NCI-H2171 treated with DMSO at 0.1 percent for 48 hours (cell line): ENCODE measurements at places on chromosomes 7 and 10.

DNA sequence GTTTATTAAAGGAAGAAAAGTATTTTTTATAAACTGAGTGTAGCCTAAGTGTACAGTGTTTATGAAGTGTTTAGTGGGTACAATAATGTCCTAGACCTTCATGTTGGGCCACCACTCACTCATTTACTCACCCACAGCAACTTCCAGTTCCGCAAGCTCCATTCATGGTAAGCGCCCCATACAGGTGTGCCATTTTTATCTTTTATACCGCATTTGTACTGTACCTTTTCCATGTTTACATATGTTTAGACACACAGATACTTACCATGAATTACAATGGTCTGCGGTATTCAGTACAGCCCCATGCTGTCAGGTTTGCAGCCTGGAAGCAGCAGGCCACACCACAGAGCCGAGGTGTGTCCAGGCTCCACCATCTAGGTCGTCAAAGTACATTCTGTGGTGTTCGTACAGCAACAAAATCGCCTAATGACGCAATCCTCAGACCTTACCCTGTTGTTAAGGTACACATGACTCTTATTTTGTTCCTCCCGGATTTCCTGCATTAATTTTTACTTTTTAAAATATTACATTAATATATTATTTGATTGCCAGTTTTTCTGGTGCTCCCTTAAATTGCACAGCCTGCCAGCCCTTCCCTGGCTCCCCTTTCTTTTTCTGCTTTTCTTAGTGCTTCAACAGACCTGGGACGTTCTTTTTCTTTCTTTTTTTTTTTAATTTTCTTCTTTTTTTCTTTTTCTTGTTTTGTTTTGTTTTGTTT lies 881 bp upstream of the SSBP1 start:
- no peak for DNase-seq

- peak; percentile 24 for DNase-seq
Measured at GRCh38 chr10:90484518-90484917, 373.3 kb downstream of the HTR7 start.

DNA sequence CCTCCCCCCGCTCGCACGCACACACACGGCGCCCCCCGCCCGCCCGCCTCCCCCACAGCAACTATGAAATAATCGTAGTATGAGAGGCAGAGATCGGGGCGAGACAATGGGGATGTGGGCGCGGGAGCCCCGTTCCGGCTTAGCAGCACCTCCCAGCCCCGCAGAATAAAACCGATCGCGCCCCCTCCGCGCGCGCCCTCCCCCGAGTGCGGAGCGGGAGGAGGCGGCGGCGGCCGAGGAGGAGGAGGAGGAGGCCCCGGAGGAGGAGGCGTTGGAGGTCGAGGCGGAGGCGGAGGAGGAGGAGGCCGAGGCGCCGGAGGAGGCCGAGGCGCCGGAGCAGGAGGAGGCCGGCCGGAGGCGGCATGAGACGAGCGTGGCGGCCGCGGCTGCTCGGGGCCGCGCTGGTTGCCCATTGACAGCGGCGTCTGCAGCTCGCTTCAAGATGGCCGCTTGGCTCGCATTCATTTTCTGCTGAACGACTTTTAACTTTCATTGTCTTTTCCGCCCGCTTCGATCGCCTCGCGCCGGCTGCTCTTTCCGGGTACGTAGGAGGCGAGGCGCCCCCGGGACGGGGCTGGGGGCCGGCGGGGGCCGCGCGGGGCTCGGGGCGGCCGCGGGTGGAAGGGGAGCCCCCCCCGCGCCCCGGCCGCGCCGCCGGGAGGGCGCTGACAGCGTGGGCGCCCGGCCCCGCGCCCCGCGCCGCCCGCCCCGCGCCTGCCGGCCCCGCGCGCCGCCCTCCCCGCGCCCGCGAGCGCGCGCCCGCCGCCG lies 441 bp downstream of the BMI1 start:
- peak; percentile 37 for DNase-seq

DNA sequence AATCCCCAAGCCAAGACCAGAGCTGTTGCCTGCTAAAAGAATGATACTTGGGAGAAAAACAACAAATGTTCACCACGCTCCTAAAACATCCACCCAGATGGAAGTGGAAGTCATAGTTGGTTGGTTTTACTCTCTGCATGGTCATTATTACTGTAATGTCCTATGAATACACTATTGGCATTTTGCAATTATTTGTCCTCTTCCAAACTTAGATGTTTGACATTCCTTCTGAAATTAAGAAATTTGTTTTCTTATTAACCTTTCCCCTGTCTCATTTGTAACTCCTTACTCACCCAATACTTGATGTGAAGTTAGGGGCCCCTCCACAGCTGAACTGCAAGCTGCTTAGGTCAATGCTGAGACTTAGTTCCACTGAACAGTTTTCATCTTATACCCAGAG lies 383.3 kb downstream of the INHBA start:
- DNase-seq: no peak

- DNase-seq: no peak
Measured at GRCh38 chr10:79051766-79052165, 17.0 kb upstream of the ZMIZ1 start.

DNA sequence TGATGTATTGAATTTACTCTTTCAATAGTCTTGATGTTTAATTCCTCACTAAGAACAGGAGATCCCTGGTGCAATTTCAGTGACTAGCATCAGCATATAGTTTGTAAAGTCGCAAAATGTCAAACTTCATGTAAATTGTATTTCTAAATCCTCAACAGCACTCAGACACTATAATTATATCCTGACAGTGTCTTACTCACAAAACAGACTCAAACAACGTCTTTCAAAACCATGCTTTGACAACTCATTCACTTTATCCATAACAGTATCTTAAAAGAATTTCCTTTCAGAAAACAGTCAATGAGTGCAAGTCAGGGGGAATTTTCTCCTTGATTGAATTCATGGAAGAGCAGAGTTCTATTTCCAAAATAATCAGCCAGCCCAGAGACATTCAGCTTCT lies 20.8 kb downstream of the BAMBI start:
- no peak for DNase-seq

DNA sequence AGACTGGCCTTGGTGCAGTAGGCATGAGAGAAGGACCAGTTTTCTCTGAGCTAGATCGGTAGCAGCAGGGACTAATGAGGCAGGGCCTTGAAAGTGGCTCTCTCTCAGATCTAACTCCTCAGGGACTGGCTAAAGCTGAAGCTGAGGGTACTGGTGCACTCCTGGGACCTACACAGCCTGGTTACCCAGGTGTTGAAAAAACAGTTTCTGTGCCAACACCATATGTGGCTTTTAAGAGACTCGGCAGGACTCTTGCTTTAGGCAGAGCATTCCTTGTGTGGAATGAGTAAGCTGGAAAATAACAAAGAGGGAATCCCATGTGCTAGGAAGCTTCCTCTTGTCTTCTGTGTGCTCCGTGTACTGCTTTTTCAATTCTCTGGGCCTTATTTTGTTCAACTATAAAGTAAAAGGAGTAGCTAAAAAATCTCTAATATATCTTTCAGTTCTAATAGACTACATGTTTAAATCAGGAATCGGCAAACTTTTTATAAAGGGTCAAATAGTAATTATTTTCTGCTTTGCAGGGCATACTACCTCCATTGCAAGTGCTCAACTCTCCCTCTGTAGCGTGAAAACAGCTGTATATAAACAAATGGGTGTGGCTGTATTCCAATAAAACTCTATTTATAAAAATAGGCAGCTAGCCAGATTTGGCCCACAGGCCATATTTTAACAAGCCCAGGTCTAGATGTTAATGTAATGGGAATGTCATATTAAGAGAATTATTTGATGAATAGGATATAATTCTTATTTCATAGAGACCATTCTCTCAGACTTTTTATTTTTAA lies 186.1 kb upstream of the KAT6B start:
- peak; percentile 98 for DNase-seq

DNA sequence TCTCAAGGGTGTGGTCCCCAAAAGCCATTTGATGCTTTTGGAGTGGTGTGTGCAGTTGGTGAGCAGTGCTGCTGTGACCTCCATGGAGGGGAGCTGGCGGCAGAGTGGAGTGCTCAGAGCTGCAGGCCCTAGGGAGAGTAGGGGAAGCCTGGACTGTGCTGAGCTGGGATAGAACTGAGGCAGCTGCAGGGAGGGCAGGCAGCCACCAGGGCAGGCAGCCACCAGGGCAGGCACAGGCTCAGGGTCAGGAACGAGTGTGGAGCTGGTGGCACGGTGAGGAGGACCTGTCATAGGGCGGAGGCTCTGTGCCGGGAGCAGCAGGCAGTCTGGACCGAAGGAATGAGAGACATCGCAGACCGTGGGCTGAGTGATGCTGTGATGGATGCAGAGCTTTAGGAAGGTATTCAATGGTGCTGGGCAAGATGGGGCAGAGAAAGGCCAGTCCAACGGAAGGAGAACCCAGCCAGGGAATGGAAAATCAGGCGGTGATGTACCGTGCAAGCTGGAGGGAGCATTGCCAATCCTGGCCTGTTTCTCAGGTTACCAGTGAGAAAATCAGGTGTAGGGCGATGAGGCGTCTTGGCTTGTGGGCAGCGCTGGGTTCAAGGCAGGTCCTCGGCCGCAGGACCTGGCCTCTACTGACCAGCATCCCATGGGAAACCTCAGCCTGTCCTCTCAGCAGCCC lies 152.6 kb downstream of the CAMK1D start:
- no peak for DNase-seq
